ENCODE measurements at places on chromosomes 1 and 21.

DNA sequence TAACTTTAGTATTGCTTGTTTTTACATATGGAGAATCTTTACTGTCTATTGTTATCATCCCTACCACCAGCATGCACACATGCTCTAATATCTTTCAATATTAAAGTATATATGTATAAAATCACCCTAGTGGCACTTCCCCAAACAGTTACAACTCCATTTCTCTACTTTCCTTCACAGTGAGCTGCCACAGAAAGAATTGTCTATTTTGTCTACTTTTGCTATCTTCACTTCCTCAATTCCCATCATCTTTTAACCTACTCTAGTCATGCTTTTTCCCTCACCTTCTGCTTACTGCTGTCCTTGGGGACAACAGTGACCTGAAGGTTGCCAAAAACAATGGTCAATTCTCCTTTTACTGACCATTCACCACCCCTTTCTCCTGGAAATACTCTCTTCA lies 59.2 kb downstream of the VCAM1 start:
- no peak for DNase-seq

GRCh38 chr1:235015291-235015985 lies 113.2 kb downstream of the TOMM20 start:
- DNase-seq, result no peak

DNA sequence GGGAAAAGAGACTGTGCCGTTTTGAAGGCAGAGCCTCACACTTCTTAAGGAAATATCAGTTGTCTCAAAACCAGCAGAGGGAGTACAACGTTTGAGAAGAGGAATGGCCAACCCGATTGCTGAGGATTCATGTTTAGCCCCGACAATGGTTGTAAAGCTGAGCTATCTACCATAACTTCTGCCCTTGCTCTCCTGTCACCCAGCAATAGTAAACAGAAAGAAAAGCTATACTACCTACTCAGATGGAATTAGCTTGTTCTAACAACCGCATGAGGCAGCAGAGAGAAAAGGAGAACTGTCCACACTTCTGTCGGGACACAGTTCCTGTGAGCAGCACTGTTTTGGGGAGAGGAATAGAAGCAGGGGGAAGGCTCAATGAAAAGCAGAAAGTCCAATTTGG lies 91.2 kb downstream of the SLC45A1 start:
- DNase-seq, result peak; percentile 38

- peak; percentile 39 for DNase-seq
Measured at GRCh38 chr1:172698224-172698623, 39.3 kb downstream of the FASLG start.

GRCh38 chr1:41537251-41537650 lies 52.8 kb upstream of the EDN2 start:
- peak; percentile 60 for DNase-seq

DNA sequence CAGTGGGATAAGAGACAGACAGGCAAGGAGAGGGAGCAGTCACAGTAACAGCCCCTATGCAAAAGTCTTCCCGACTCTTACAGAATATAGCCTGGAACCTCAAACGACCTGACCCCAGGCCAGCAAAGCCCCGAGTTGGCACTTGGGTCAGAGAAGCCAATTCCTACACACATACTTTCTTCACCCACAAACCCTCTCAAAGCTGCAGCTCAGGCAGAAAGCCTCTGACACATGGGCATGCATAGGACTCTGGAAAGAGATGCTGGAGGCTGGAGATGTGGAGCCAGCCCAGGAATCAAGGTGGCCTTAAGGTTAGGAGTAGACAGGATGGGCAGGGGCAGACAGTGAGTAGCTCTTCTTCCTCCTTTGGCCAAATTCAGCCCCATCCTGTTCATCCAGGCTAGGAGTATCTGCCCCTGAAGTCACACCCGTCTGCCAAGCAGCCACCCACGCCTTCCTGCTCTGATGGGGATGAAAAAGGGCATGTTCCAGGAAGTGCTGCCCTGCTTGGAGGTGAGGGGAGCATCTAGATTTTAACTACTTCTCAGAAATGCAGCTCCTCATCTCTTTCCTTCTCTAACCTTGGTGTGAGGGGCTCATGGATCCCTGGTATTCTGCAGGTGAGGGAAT lies 7.8 kb downstream of the SLC41A1 start:
- no peak for DNase-seq

DNA sequence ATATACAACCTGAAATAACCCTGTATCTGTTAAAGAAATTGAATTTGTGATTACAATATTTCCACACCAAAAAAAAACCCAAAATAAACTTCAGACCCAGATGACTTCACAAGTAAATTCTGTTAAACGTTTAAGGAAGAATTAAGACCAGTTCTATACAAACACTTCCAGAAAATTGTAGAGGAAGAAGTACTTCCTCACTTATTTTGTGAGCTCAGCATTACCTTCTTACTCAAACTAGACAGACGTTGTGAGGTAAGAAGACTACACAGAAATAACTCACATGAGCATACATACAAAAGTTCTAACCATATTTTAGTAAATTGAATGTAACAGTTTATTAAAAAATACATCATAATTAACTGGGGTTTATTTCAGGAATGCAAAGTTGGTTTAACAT lies 18.8 kb downstream of the RALGPS2 start:
- DNase-seq, result no peak

GRCh38 chr21:36966066-36966820 lies at the start of gene HLCS:
Gene HLCS (minus strand): TSS chr21:36966669. CDS start chr21:36966638, 31 bp downstream.
- DNase-seq, result peak; percentile 77

DNA sequence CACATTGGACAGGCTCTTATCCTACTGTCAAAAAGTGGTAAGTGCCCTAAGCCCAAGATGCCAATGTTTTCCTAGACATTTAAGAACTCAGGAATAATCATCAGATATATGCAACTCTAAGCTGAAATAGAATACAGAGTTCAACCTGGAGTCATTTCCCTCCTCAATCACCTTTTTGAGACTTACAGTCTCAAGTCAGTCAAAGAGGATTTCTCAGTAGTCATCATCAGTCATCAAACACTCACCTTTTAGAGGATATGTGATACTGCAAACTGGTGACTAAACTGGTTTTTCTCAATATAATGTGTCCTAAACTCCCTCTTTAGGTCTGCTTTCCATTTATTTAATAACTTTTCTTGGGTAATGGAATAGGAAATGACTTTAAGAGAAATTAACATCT lies 145.3 kb upstream of the ADAMTS5 start:
- DNase-seq, result peak; percentile 17

DNA sequence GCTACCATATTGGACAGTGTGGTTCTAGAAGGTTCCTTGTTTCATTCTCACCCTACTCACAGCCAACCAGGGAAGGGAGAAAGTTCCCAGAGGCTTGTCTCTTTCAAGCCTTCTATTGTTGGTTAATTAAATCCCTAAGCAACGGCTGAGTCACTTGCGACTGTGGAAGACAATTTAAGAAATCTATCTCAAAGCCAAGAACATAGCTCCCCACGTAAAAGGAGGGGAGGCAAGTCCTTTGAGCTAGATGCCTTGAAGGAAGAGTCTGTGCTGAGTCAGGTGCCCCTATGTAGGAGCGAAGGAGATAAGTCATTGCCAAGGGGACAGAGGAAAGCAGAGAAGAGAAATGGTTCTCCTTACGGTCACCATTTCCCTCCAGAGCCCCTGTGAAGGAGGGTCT lies 79.4 kb upstream of the PPP2R5A start:
- DNase-seq, result no peak

GRCh38 chr1:94205639-94206038 lies 31.7 kb downstream of the ARHGAP29 start:
- DNase-seq, result no peak

DNA sequence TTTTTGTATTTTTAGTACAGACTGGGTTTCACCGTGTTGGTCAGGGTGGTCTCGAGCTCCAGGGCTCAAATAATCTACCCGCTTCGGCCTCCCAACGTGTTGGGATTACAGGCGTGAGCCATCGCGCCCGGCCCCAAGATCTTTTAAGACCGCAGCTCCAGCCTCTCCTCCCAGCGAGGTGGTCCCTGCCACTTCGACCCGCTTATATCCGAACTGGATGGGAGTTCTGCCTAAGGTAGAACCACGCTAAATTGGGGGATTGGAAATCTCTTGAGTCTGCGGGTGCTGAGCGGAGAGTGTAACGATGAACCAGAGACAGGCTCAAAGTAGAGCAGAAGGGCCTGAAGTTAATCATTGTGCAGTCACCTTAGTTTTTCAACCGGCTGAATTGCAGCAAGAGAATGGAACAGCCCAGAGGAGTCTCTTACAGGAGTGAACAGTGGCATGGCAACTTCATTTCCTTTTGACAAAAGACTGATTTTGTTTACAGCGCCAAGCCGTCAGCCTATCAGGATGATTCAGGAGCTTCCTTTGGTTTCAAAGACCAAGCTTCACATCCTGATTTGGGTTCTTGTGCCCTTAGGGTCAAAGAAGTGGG lies 726 bp upstream of the CYB5R1 start:
- peak; percentile 25 for DNase-seq

GRCh38 chr1:236762410-236762809 lies 32.7 kb upstream of the MTR start:
- peak; percentile 20 for DNase-seq

GRCh38 chr1:13830616-13831280 lies 130.8 kb downstream of the PRDM2 start:
- DNase-seq, result no peak

- DNase-seq, result no peak
Measured at GRCh38 chr1:59990470-59990869, 63.9 kb upstream of the CYP2J2 start.

DNA sequence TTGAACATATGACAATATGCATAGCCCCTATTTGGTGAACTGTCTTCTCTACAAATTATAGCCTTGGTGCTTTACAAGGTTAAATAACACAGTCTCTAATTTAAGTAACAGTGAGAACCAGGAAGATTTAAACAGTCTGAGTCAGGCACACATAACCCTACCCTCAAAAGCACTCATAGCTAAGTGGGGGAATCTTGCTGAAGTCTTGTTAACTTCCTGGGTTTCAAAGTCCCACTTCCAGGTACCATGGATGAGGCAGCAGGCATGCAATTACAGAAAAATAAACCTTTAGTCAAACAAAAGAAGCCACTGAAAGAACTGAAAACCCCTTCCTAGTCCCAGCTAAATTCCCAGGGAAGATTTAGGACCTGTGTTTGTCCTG lies 147.6 kb downstream of the PBX1 start:
- peak; percentile 23 for DNase-seq

- DNase-seq, result no peak
Measured at GRCh38 chr1:8323706-8324105, 5.8 kb downstream of the SLC45A1 start.

- DNase-seq, result no peak
Measured at GRCh38 chr1:211487672-211488208, 4.2 kb downstream of the RD3 start.

- no peak for DNase-seq
Measured at GRCh38 chr1:91828583-91829281, 57.2 kb downstream of the TGFBR3 start.

DNA sequence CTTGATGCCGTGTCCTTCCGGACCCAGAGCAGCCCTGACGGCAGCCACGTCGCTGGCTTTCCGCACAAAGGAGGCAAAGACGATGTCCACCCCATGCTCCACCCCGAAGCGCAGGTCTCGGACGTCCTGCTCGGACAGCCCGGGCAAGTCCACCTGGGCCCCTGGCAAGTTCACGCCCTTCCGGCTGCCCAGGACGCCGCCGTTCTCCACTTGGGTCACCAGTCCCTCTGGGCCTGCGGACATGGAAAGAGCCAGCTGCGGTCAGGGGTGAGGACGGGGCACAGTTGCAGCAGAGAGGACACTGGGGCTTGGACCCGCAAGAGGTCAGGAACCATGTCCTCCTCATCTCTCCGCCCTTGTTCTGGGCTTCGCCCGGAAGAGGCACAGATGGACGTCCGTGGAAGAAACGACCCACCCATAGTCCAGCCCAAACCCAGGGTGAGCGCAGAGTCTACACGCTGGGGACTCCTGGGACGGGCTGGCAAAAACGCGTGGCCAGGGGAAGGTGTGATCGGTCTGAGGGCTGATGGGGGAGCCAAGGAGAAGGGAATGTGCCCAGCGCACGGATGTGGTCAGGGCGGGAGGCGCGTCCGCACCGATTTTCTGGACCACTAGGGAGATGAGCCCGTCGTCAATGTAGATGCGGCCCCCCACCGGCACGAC lies 6.6 kb downstream of the PKLR start:
- no peak for DNase-seq

GRCh38 chr21:28916150-28916893 lies 76.4 kb downstream of the LTN1 start:
- no peak for DNase-seq

- DNase-seq, result no peak
Measured at GRCh38 chr1:2347409-2347785, 44.0 kb downstream of the MORN1 start.

DNA sequence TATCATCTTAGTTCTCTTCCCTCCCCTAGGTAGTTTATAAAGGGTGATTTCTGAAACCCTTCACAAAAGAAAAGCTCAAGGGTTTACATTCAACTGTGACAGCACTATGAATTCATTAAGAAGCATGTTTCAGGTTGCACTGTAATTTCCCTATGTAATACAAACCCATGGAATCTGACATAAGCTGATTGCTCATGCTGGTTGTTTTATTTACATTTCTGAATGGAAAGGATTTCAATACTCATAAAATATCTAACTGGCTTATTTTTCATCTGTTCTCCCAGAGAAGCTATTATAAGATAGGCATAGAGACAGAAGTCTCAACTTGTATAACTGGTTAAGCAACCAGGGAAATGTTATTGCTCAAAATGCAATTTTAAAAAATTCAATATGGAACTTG lies 20.5 kb downstream of the WNT2B start:
- peak; percentile 67 for DNase-seq

DNA sequence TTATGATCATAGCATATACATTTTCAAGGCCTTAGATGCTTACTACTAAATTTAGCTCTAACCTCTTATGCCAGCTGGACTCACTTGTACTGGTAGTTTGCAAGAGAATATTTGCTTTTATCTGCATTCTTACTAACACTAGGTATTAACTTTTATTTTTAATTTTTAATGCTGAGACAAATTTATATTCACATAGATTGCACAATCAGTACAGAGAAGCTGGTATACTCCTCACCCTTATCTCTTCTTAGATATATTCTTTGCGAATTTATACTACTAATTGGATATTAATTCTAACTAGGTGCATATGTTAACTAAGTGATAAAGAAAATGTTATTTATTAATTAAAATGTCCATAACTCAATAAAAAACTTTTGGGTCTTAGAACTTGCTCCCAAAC lies 561.8 kb upstream of the PRMT6 start:
- no peak for DNase-seq

GRCh38 chr1:207806531-207807325 lies 54.9 kb downstream of the CD46 start:
- peak; percentile 43 for DNase-seq

- no peak for DNase-seq
Measured at GRCh38 chr1:213260311-213261075, 209.5 kb downstream of the RPS6KC1 start.

- no peak for DNase-seq
Measured at GRCh38 chr1:15932612-15933011, 43.3 kb downstream of the ZBTB17 start.

- peak; percentile 27 for DNase-seq
Measured at GRCh38 chr1:53174971-53175913, 21.4 kb upstream of the CPT2 start.

DNA sequence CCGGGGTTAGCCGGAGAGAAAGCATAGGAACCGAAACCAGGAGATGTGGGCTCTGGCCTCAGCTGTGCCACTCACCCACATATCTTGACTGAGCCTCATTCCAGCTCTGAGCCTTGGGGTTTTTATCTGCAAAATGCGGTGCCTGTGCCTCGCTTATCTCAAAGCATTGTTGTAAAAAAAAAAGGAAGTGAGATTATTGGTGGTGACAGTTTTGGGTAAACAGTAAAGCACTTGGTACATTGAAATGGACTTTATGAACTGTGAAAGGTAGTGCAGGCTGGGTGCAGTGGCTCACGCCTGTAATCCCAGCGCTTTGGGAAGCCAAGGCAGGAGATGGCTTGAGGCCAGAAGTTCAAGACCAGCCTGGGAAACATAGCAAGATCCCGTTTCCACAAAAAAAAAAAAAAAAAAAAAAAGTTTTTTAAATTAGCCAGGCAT lies 3.8 kb downstream of the PTAFR start:
- DNase-seq, result no peak

Measured in ELR (cell line).